CD4-positive, alpha-beta T cell treated with Interleukin-2 at 100 ng/mL for 4 hours (primary cell): ENCODE measurements at places on chromosomes 7 and 10.

DNA sequence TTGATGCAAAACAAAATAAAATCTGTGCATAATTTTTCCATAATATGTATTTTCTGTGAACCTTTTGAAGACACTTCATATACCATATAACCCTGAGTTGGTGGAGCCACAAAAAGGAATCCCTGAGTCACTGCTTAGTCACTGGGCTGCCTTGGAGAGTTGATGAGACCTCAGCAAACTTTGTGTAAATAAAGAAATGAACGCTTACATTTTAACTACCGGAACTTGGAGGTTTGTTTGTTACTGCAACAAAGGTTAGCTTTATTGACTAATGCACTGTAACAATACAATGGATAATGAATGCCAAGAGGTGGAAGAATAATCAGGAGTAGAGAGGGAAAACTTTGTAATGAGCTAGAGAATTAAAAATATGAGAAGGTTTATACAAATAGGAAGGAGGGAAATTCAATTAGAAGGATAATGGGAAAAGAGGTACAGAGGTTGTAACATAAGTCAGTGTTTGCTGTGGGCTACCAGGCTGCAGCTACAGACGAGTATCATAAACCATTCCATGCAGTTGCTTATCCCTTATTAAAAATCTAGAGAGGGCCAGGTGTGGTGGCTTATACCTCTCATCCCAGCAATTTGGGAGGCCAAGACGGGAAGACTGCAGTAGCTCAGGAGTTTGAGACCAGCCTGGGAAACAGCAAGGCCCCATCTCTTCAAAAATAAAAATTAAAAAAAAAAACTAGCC, 1042.1 kb downstream of the TYW1 start:
- no peak for DNase-seq

GRCh38 chr7:74625446-74625845, 32.1 kb upstream of the GTF2I start:
- DNase-seq = peak; percentile 29

DNA sequence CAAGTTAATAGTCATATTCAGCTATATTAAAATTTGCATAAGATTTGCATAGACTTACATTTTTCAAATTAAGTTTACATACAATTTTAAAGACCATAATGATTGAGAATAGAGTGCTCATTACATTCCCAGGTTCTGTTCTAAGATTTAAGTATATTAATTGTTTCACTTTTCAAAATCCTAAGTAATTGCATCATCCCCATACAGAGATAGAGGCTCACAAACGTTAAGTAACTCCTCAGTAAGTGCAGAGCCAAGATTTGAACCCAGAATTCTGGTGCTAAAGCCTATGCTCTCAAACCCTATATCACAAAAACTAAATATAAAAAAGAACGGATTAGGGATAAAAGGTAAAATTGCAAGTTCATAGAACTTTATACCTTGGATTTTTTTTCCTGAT, 2.1 kb downstream of the ITIH5 start:
- DNase-seq = no peak

- DNase-seq = no peak
Measured at GRCh38 chr7:142030294-142030693, 34.6 kb downstream of the MGAM start.

DNA sequence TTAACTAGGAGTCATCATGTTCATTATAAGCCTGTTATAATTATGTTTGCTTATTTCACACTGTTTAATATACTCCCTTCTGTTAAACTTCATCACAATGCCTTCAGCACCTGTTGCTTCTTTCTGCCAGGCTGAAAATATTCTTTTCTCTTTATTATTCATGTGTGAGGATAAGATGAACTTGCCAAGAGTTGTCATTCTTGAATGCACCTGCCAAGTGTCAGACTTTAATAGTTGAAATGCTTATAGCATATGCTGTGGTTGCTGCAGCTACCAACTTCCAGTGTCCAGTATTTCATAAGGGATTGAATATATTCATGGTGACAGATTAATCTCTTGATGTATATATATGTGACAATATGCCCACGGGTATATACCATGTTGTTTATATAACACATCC, 339.2 kb upstream of the MEOX2 start:
- no peak for DNase-seq

DNA sequence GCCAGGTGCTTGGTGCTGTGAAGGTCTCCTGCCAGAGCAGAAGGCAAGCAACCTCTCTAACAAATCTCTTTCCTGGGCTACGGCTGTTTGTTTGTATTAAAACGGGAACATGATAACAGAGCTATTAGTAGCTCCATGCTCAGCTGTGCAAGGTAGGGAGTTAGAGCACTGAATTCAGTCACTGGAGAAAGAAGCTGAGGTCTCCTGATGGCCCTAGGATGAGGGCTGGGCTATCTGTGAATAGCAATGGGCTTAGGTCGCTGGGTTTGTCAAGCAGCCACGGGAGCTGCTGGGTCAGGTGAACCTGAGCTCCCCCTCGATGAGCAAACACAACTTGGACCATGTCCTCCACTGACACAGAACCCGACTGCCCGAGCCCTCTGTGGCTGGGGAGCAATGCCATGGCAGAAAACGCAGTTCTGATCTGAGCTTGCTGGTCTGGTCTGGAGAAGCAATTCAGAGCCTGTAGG, 24.4 kb downstream of the TACC2 start:
- no peak for DNase-seq

DNA sequence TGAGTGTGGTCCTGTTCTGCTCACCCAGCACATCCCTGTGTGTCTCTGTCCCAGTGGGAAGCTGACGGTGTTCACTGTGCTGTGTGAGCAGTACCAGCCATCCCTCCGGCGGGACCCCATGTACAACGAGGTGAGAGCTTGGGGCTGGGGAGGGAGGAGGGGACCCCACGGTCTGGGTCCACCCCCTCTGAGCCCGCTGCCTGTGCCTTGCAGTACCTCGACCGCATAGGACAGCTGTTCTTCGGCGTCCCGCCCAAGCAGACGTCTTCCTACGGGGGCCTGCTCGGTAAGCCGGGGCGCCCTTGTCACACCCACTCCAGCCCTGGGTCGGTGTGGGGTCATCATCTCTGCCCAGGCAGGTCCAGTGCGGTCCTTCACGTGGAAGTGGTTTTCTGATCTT, 17.3 kb downstream of the GET4 start:
- no peak for DNase-seq

DNA sequence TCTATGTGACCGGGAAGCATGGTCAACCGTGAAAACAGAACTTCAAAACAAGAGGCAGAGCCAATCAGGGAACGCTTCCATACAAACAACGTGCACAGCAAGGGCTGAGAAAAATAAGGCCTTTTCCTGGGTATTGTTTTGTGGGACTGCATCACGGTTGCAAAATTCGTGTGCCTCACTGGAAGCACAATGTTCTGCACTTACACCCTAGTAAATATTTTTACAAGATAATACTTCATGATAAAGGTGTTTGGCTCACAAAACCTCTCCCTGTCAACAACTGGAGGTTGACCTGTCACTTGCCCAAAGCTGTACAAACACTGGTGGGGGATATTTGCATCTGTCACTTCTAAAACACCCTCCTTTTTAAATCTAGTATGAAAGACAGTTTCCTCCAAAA, 37.0 kb downstream of the KLF6 start:
- DNase-seq = no peak

DNA sequence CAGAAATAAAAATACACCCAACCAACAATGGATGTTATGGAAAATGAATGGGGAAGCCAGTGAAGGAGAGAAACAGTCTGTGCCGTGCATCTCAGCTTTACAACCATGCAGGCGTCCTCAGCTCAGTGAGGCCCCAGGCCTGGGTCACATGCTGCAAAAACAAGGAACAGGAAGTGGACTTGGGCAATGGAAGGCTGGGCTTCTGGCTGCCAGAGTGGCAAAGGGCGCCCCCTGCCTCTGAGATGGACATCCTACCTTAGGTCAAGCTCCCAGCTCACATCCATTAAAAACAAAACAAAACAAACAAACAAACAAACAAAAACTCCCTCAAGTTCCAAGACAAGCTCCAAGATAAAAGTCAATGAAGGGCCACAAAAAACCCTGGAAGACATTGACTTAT, 54.7 kb upstream of the AFAP1L2 start:
- DNase-seq = no peak
